Stimulated activated CD8-positive, alpha-beta memory T cell treated with anti-CD3 and anti-CD28 coated beads, Interleukin-2, amount 100 ng/mL, for 48 hours (primary cell): ENCODE measurements at places on chromosomes 3 and 15.

GRCh38 chr3:28066020-28066419 lies 175.4 kb upstream of the CMC1 start:
- DNase-seq: no peak

DNA sequence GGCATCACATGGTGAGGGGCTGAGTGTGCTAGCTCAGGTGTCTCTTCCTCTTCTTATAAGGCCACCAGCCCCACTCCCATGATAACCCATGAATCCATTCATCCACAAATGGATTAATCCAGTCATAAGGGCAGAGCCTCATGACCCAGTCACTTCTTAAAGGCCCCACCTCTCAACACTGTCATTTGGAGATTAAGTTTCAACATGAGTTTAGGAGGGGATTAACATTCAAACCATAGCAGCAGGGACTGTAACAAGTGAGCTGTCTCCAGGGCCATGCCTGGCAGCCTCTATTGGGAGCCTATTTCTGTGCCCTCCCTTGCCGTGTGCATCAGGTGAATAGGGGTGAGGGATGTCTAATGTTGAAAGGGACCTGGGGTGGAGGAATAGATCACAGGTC lies 77.5 kb downstream of the CHRD start:
- no peak for DNase-seq

- DNase-seq: no peak
These were observed 84.0 kb downstream of the ATP13A4 start for GRCh38 chr3:193470710-193471109.

DNA sequence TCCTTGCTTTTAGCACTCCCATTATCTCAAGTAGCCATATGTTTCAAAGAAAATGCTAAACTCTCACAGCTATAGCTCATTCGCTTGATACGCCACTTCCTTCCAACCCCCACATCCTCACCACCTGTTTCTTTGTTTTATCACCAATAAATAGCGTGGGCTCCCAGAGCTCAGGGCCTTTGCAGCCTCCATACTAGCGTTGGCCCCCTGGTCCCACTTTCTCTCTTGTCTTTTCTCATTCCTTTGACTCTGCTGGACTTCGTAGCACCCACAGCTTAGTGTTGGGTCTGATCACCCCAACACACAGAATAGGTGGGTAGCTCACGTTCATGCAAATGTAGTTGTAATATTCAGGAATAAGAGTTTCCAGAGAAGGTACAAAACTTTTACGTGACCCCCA lies 4.1 kb upstream of the GPD1L start:
- DNase-seq: no peak

GRCh38 chr3:52280050-52280461 lies 1.6 kb upstream of the WDR82 start:
- DNase-seq: no peak

DNA sequence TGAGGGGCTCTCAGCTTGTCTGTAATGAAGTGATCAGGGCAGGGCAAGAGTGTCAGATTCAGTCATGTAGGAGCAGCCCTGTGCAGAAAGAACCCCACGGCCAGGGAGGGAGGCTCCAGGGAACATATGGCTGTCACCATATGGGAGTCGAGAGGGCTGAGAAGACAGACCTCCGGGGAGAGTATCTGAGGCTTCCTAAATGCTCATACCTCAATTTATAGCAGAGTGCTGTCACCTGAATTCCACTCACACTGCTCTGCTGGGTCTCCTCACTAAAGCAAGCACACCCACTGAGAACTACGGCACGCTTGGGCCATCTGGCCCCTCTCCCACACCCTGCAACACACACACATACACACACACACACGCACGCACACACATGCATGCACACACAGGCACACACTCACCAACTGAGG lies 92.3 kb upstream of the TJP1 start:
- no peak for DNase-seq

GRCh38 chr15:80418892-80419537 lies 14.8 kb downstream of the ARNT2 start:
- no peak for DNase-seq

DNA sequence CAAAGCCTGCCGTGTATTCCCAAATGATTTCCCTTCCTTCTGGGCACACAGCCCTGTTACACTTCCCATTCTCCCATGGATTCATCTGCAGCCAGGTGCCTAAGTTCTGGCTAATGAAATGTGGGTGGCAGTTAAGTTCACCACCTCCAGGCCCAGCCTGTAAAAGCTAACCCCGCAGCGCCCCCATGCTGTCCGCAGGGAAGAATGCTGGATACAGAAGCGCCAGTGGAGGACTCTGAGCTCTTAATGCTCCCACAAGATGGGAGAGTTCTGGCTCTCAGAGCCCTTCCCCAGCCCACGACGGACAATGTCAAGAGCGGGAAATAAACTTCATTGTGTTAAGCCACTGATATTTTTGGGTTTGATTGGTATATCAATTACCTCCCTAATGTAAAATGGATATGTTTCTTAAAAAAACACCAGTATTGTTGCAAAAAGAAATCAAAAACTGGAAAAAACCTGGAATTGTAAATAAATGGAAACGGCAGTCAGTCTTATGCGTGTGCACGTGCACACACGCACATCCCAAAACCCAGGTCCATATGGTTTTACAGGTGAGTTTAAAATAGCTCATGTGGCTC lies 37.7 kb upstream of the FGD5 start:
- DNase-seq: peak; percentile 19

- no peak for DNase-seq
These were observed 128.4 kb downstream of the ZBBX start for GRCh38 chr3:167251678-167252077.

DNA sequence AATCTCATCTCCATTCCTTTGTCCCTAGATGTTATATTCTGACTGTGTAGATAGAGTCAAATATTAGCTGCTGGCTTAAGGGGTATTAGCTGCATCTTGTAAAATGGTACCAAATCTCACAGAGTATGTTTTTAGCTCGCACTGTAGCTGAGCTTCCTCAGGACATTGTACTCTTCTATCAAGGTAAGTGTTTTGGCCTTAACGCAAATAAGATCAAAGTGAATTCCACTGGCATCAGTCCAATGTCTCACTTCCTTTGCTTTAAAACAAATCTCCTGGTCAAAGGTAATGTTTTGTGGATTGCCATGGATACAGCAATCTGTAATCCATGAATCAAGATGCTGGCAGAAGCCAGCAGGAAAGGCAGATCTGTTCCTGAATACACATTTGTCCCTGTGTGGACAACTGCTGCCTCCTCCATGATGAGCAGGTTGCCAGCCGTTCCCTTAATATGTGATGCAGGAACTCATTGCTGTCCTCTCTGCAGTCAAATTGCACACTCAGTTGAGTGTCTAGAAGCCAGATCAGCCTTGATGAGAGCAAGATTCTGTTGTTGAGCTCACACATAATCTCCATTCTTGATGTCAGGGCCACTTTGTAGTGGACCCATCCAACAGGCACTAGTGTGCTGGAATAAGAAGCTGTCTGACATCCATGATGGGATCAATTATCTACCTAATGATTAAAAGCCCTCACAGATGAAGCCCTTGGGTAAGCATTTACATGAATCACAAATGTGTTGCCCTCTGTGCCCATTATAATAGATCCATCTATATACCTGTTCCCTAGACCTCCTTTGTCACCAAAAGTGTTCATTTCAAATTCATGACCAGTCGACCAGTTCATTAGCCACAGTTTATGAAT lies 96.6 kb upstream of the AGTR1 start:
- DNase-seq: no peak

DNA sequence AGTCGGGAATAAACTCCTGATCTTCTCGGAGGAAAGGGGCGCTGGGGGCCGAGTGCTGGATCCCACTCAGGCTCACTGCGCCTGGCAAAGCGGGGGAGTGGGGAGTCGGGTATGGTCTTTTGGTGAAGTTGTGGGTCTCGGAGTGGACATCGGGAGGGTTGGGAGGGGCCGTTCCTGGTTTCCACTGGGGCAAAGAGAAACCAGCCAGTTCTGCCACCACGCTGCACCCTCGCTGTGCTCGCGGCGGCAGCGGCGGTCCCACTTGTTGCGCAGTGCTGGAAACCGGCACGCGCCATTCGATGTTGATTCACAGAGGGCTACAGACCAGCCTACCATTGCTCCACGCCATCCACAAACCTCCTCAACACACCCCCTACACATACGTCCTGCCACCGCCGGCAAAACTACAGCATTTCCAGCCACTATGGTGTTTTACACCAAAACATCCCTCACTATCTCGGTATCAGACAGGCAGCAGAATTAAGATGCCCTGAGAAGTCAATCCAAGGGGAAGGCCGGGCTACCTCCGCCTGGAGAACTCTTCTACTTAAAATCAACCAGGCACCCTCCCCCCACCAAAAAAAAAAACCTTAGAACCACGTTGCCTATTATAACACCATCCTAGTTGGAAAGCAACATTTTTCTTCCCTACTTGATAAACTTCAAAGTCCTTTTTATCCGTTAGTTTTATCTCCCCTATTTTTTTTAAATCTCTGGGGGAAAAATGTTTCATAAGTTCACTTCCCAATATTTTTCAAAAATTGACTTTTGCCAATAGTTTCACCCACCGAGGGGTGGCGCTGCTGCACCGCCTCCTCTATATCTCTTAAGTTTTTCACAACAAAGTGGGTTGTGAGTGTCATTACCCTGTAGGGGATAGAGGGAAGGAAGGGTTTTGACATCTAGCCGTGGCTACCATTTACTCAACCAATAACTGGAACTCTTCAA lies 3.6 kb downstream of the BCL6 start:
- DNase-seq: peak; percentile 73

DNA sequence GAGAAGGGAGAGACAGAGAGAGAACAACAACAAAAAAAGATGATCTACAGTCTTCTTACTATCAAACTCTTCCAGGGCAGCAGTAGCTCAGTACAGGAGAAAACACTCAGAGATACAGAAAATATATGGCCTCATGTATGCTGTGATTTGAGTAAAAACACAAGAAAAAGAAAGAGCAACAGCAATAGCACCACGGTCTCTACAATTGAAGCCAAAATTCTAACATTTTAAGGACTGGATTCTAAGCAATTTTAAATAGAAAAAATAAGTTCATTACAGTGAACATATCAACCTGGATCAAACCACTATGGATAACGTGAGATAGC lies 43.5 kb upstream of the ALCAM start:
- no peak for DNase-seq

- DNase-seq: no peak
These were observed 11.1 kb upstream of the LACTB start for GRCh38 chr15:63110428-63111026.

DNA sequence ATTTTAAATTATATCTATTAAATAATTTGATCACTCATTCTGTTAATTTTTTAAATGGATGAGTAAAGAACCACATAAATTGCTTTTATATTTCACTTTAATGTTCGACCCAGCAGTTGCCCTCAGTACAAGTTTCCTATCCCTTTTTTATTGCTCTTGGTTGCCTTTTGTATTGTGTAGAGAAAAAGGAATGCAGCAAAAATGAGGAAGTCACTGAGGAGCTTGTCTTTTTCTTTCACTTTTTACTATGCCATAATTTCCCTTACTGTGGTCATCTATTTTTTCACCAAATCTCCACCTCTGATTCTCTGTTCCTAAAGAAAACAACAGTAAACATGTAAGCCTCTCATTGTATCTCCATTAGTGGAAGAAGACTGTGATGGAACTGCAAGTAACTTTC lies 122.7 kb downstream of the B3GALNT1 start:
- DNase-seq: no peak

GRCh38 chr3:142863930-142864920 lies 24.7 kb downstream of the PCOLCE2 start:
- no peak for DNase-seq

- DNase-seq: no peak
These were observed 16.0 kb downstream of the STARD9 start for GRCh38 chr15:42591238-42591934.

GRCh38 chr3:132573797-132574211 lies 23.3 kb upstream of the ACKR4 start:
- DNase-seq: no peak

DNA sequence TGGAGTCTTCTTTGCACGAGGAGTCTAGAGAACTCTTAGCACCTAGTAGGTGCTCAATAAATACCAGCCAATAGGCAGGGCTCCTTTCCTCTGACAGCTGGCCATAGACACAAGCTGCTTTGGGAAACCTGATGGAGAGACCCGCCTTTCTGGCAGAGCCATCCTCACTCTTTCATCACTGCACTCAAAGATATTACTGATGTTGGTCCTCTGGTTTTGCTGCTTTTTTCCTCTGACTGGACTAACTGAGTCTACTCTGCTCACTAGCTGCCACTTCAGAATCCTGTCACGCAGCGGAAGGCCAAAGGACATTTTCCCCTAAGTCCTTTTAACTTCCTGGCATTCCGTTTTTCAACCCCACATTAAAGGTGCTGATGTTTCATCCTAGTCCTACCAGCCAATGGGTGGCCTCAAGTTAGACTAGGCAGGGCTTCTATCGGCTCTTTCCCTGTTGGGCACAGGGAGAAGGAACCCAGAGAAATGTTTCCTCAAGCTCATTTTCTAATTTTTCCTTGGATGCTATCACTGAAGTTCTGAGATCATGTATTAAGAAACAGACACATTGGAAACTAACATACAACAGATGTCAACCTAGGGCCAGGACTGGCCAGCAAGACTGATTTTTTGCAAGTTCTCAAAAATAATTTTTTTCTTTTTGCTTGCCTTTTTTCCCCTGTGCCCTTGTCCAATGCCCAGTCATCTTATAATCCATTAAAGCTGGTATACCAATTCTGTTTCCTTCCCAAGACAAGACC lies 132.8 kb upstream of the ICE2 start:
- no peak for DNase-seq

DNA sequence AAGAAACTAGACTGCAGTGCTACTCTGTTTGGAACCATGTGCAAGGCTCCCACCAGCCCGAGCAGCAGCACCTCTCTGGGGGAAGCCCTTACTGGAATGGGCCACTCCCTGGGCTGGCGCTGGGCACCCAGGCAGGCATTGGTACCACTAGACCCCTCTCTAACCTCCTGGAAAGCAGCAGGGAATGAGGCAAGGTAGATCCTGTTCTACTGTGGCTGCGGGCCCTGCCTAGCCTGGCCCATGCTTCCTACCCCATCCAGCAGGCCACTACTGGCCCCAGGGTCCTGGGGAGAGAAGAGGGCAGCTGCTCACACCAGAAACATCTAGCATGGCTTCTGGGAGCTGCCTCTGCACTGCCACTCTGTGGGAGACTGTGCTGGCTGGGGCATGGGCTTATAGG lies 44.8 kb downstream of the MESD start:
- DNase-seq: no peak

DNA sequence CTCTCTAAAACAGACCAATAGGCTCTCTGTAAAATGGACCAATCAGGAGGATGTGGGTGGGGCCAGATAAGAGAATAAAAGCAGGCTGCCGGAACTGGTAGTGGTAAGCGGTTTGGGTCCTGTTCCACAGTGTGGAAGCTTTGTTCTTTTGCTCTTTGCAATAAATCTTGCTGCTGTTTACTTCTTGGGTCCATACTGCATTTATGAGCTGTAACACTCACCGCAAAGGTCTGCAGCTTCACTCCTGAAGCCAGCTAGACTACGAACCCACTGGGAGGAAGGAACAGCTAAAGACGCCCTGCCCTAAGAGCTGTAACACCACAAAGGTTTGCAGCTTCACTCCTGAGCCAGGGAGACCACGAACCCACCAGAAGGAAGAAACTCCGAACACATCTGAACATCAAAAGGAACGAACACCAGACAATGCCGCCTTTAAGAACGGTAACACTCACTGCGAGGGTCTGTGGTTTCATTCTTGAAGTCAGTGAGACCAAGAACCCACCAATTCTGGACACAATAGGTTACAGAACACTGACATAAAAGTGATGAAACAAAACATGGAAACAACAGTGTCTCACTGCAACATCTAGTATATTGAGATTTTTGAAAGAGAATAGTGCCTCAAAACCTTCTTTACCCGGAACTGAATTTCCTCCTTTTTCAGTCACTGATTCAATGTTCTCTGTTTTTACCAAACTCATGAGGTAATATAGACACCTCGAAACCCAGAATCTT lies 28.8 kb upstream of the PLSCR2 start:
- DNase-seq: no peak
